ENCODE measurements at places on chromosomes 4 and X.

DNA sequence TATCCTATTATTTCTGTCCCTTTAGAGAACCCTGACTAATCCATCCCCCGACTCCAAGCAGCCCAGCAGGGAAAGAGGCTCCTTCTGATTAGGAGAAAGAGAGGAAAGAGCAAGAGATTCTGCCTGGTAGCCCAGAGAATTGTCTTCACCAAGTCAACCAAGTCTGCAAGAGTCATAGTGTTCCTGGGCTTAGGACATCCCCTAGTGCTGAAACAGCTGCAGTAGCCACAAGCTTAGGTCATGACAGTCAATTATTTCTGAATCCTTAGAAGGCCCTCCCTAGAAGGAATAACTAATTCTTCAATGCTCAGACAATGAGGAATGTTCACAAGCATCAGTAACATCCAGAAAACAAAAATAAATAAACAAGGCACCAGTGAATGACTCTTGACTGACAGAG lies 480.3 kb upstream of the GRIA3 start:
- H3K27ac ChIP-seq = no peak overlapping the region
- no peak overlapping the region for H3K4me3 ChIP-seq
- no peaks in the 10 kb centered on the region for H3K4me1 ChIP-seq
- DNase-seq = no peak
- no peaks in the 10 kb centered on the region for H3K36me3 ChIP-seq

- no peaks in the 10 kb centered on the region for H3K36me3 ChIP-seq
- H3K4me3 ChIP-seq = no peak overlapping the region
- DNase-seq = no peak
- no peak overlapping the region for H3K27ac ChIP-seq
Measured at GRCh38 chrX:119087121-119087520, 14.3 kb downstream of the CT47C1 start.

DNA sequence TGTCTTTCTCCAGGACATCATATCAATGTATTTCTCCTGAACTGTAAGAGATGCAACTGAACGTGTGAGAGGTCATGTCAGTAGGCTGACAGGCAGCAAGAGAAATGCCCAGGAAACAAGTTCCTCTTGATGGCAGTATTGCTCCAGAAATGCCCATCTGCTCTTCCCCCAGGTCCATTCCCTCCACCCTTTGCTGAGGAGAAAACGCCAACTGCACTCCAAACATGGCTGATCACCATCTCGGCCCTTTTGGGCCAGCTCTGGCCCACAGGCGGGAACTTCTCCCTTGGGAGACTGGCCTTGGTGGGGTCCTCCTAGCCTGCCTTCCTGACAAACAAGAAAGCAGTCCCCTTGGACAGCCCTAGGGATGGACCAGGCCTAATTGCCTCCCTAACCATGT lies 276.5 kb upstream of the AGTR2 start:
- H3K36me3 ChIP-seq = peaks cover 5% of the 10 kb centered on the region
- peaks cover 13% of the 10 kb centered on the region for H3K27me3 ChIP-seq
- no peak overlapping the region for H3K4me3 ChIP-seq
- H3K27ac ChIP-seq = no peak overlapping the region

GRCh38 chr4:140743194-140743931 lies 12.8 kb downstream of the TBC1D9 start:
- no peak overlapping the region for H3K27ac ChIP-seq
- H3K27me3 ChIP-seq = peaks cover 3% of the 10 kb centered on the region
- H3K36me3 ChIP-seq = no peaks in the 10 kb centered on the region
- DNase-seq = no peak
- peaks cover 25% of the 10 kb centered on the region for H3K4me1 ChIP-seq

DNA sequence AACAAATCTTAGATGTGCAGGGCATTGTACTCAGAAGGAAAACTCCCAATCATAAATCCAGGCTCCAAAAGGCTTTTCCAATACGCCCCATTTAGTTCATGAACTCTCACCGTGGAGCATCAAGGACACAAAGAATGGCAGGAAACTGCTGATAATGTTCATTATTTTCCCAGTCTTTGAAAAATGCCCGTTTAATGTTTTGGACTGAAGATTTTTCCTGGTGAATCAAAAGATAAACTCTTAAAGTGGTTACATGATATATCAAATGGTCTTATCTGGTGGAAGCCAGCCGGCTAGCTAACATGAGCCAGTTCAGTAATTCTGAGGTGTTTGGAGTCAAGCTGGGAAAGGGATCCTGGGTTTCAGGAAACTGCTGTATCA lies 62.1 kb upstream of the AP1S2 start:
- H3K4me3 ChIP-seq = no peak overlapping the region
- H3K4me1 ChIP-seq = peaks cover 3% of the 10 kb centered on the region

DNA sequence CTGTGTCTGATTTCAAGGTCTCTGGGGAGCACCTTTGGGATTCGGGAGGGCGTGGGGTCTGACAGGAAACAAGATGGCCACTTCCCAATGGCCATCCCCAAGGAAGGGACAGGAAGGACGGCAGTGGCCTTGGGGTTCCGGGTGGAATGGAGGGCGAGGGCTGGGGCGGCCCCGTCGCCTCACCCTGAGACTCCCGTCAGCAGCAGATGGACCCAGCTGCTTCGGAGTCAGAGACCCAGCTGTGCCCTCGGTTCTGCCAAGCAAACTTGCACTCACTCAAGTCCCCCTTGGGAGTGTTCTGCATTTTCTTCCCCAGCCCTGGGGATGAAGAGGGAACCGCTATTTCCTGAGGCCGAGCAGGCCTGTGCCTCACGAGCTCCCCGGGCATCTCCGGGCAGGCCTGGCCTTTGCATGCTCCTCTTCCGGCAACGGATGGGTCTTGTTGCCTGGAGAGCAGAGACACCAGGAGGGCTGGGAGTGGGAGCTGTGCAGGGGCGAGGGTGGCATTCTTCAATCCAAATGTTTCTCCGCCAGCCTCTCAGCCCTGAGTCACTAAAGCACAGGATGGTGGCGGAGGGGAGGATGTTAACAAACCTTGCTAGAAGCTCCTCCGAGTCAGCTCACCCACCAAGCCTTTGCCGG lies 6.8 kb upstream of the DUSP9 start:
- no peak overlapping the region for H3K4me3 ChIP-seq
- H3K36me3 ChIP-seq = no peaks in the 10 kb centered on the region
- no peaks in the 10 kb centered on the region for H3K4me1 ChIP-seq

DNA sequence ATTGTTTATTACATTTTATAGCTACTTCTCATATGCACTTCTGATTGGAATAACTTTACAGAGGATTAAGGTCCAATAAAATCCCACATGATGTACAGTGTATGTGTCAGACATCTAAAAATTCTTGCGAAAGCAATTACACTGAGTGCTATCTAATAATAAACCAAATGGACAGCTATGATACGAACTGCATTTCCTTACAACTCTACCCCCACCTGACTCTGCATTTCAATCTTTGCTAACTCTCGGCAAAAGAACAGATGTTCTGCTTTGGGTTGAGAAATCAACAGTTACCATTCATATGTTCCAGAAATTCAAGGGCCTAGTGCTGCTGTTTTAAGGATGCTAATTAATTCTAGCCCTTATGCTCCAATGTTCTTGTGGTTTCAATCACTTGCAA lies 287.9 kb upstream of the NOCT start:
- no peak overlapping the region for H3K27ac ChIP-seq
- H3K36me3 ChIP-seq = no peaks in the 10 kb centered on the region
- H3K27me3 ChIP-seq = peaks cover 5% of the 10 kb centered on the region
- no peak overlapping the region for H3K4me3 ChIP-seq
- H3K4me1 ChIP-seq = peaks cover 7% of the 10 kb centered on the region

DNA sequence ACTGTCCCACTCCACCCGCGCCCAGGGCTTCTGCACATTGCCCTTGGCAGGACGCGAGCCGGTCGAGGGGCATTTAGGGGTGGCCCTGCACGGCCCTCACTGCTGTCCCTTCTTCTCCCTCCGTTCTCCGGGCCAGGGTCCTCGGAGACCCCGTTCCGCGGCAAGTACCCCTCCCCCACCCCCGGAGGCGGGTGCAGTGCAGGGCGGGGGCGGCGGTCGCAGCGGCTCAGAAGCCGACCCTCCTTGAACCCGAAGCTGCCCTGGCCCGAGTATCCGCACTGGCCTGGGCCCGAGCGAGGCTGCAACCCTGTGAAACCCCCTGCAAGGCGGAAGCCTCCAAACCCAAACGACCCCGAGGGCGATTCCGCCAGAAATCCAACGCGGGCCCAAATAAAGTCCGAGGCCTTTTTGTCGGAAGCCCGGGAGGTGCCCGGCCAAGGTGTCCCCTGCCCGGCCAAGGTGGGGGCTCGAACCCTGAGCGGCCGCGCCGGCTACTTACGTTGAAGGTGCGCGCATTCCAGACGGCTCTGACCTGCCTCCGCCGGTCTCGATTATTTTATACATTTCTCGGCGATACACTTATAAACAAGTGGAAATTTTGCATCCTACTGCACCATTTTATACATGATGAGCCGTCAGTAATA lies 53.1 kb upstream of the TMEM33 start:
- no peak for DNase-seq
- H3K27me3 ChIP-seq = peaks cover 23% of the 10 kb centered on the region
- H3K4me3 ChIP-seq = no peak overlapping the region
- peaks cover 20% of the 10 kb centered on the region for H3K4me1 ChIP-seq
- peaks cover 4% of the 10 kb centered on the region for H3K36me3 ChIP-seq
- H3K27ac ChIP-seq = no peak overlapping the region

- H3K36me3 ChIP-seq = no peaks in the 10 kb centered on the region
- H3K27me3 ChIP-seq = peaks cover 9% of the 10 kb centered on the region
- H3K27ac ChIP-seq = no peak overlapping the region
- H3K4me1 ChIP-seq = no peaks in the 10 kb centered on the region
- no peak overlapping the region for H3K4me3 ChIP-seq
- DNase-seq = no peak
Measured at GRCh38 chr4:8773124-8773931, 98.3 kb downstream of the HMX1 start.

- H3K4me3 ChIP-seq = no peak overlapping the region
- no peak for DNase-seq
- no peak overlapping the region for H3K27ac ChIP-seq
- H3K4me1 ChIP-seq = no peaks in the 10 kb centered on the region
Measured at GRCh38 chr4:33724685-33725084, 2519.6 kb downstream of the ARAP2 start.

GRCh38 chr4:178414881-178415446 lies 972.7 kb upstream of the AGA start:
- H3K27me3 ChIP-seq = no peaks in the 10 kb centered on the region
- no peak overlapping the region for H3K4me3 ChIP-seq
- no peak overlapping the region for H3K27ac ChIP-seq
- H3K36me3 ChIP-seq = no peaks in the 10 kb centered on the region
- DNase-seq = no peak
- H3K4me1 ChIP-seq = no peaks in the 10 kb centered on the region

DNA sequence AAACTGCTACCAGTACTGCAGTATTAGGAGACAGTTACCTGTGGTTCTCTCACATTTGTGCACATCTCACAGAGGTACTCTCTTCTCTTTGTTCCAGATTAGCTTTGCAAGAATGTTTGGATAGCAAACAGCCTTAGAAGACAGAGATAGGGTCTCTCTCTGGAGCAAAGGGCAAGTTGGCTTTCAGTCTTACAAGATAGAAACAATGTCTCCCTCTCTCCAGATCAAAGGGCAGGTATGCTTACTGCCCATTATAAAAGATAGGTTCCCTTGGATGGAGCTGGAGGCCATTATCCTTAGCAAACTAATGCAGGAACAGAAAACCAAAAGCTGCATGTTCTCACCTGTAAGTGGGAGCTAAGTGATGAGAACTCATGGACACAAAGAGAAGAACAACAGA lies 50.2 kb upstream of the KIT start:
- H3K36me3 ChIP-seq = no peaks in the 10 kb centered on the region
- H3K4me1 ChIP-seq = peaks cover 4% of the 10 kb centered on the region
- H3K27ac ChIP-seq = no peak overlapping the region

- H3K4me3 ChIP-seq = no peak overlapping the region
- H3K27me3 ChIP-seq = no peaks in the 10 kb centered on the region
- no peaks in the 10 kb centered on the region for H3K36me3 ChIP-seq
Measured at GRCh38 chr4:132893787-132894186, 255.3 kb upstream of the PCDH10 start.

DNA sequence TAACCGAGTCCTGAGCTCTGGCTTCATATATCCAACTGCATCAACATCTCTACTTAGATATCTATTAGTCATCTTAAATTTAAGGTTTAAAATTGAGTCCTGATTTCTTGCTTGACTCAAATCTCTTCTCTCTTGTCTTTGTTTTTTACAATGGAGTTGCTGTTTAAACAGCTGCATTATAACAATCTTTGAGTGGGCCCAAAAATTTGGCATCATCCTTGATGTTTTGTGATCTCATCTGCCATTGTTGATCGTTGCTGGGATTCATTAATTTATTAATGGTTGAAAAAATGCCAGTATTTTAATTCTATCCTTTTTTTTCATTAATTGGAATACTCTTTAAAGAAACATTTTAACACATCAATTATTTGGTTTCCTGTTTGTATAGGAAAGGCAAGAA lies 82.2 kb downstream of the STIM2 start:
- H3K4me3 ChIP-seq = no peak overlapping the region
- peaks cover 30% of the 10 kb centered on the region for H3K4me1 ChIP-seq
- H3K36me3 ChIP-seq = no peaks in the 10 kb centered on the region

DNA sequence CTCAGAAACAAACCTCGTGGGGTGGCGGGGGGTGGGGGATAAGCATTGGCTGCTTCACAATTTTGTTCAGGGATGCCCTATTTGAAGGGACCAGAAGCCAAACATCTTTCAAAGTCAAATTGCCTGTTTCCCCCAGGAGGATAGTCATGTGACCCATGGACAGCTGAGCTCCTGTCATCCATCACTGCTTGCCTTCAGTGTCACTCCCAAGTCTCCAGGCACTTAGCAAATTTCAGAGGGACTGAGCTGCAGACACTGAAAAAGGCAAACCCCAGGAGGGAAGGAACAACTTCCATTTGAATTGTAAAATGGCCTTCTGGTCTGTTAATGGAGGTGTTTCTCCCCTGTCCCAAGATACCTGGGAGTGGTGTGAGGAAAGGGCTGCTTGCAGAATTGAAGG lies 73.4 kb downstream of the FRMPD3 start:
- no peak for DNase-seq
- H3K4me3 ChIP-seq = no peak overlapping the region
- H3K27me3 ChIP-seq = no peaks in the 10 kb centered on the region
- H3K36me3 ChIP-seq = no peaks in the 10 kb centered on the region
